ENCODE measurements at places on chromosomes 4 and X. TPM values are rescaled to one million over a fixed set of nuclear protein-coding genes. Genes with fewer than 3 reads are reported as not detected.

The ZXDA gene
- 5.0 TPM for total RNA-seq

The TRIM61 gene
- total RNA-seq: 2.7 TPM

The PNMA3 gene
- total RNA-seq: not detected

The TCP11X1 gene
- total RNA-seq: not detected

The LRIT3 gene
- under 0.01 TPM for total RNA-seq

The STK26 gene
- total RNA-seq: 11.3 TPM

The OTOP1 gene
- not detected for total RNA-seq

The ZNF182 gene
- total RNA-seq: 2.3 TPM

The SLC49A3 gene
- 15.9 TPM for total RNA-seq

The PAGE5 gene
- not detected for total RNA-seq

The IQCM gene
- total RNA-seq: not detected

The SGMS2 gene
- 94.6 TPM for total RNA-seq

The PAGE2B gene
- not detected for total RNA-seq

The PLAC1 gene
- 2.9 TPM for total RNA-seq

The ZRSR2 gene
- total RNA-seq: 2.6 TPM

The SOX3 gene
- total RNA-seq: not detected

The FOXR2 gene
- total RNA-seq: not detected

The MAGEB10 gene
- total RNA-seq: not detected

The KIT gene
- total RNA-seq: under 0.01 TPM

The RHOXF2 gene
- not detected for total RNA-seq

All from placental pericyte (primary cell).